ENCODE measurements at places on chromosomes 1 and 21. TPM values are rescaled to one million over a fixed set of nuclear protein-coding genes. Genes with fewer than 3 reads are reported as not detected.

Gene DMBX1
- not detected for total RNA-seq

Gene RIPPLY3
- total RNA-seq, result not detected

GRCh38 chr1:46823151-46823550 lies 24.3 kb downstream of the CYP4B1 start:
- no peaks in the 10 kb centered on the region for H3K27me3 ChIP-seq
- DNase-seq, result no peak
- no peaks in the 10 kb centered on the region for H3K36me3 ChIP-seq
- H3K4me3 ChIP-seq, result no peak overlapping the region
- H3K4me1 ChIP-seq, result no peaks in the 10 kb centered on the region
- no peak overlapping the region for H3K27ac ChIP-seq

DNA sequence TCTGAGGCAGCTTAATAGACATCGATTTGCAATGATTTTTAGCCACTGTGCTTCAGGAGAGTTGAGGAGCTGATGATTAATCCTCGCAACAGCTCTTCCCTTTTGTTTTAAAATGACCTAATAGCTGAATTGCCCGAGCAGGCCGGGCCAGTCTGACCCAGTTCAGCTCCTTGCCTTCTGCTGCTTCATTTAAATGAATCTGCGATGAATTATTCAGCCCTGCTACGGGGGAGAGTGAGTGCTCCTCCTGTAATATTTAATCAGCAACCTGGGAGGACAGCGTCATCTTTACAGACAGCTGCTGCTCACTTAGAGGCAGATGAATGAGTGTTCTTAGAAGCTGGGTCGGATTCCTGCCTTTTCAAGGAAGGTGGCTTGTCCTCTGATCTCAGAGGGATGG lies 325.1 kb downstream of the CAMTA1 start:
- no peaks in the 10 kb centered on the region for H3K36me3 ChIP-seq
- H3K27ac ChIP-seq, result no peak overlapping the region
- no peak for DNase-seq
- H3K27me3 ChIP-seq, result peaks cover 4% of the 10 kb centered on the region

DNA sequence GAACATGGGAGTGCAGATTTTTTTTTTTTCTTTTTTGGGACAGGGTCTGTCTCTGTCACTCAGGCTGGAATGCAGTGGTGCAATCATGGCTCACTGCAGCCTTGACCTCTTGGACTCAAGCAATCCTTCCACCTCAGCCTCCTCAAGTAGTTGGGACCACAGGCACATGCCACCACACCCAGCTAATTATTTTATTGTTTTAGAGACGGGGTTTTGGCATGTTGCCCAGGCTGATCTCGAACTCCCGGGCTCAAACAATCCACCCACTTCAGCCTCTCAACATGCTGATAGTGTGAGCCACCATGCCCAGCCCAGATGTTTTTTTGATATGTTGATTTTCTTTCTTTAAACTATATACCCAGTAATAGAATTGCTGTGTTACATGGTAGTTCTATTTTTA lies 57.7 kb downstream of the RGSL1 start:
- no peak overlapping the region for H3K4me3 ChIP-seq
- H3K4me1 ChIP-seq, result no peaks in the 10 kb centered on the region
- no peak for DNase-seq
- no peaks in the 10 kb centered on the region for H3K27me3 ChIP-seq
- H3K27ac ChIP-seq, result no peak overlapping the region

DNA sequence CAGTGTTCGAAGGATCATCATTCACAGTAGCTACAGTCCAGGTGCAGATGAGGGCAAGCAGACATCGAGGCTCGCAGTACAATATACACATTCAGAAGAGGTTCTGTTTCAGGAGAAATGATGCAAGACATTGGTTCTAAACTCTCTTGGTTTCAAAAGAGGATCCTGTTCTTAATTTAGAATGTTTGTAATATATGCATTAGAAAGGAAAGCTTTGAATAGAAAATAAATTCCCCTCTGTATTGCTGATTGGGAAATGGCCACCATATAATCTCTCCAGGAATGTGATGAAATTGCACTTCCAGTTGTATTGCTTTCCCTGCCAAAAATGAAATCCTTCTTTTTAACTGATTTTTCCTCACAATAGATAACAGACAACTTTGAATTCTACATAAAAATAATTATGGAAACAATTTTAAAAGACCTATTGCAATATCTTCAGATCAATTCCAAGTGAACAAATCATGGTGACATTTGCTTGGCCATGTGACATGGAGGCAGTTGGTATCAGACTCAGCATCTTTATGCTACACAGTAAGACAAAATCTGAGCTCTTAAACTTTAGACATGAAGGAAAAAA lies 27.6 kb upstream of the SIPA1L2 start:
- H3K36me3 ChIP-seq, result no peaks in the 10 kb centered on the region
- H3K4me1 ChIP-seq, result no peaks in the 10 kb centered on the region
- H3K27ac ChIP-seq, result no peak overlapping the region
- DNase-seq, result no peak
- H3K4me3 ChIP-seq, result no peak overlapping the region

- no peaks in the 10 kb centered on the region for H3K27me3 ChIP-seq
- no peak overlapping the region for H3K27ac ChIP-seq
- no peaks in the 10 kb centered on the region for H3K4me1 ChIP-seq
Measured at GRCh38 chr1:159983681-159984080, 29.6 kb upstream of the SLAMF9 start.

GRCh38 chr1:117146575-117147340 lies 25.2 kb upstream of the TRIM45 start:
- no peak overlapping the region for H3K4me3 ChIP-seq
- no peaks in the 10 kb centered on the region for H3K4me1 ChIP-seq
- H3K36me3 ChIP-seq, result no peaks in the 10 kb centered on the region
- no peak overlapping the region for H3K27ac ChIP-seq
- no peak for DNase-seq

- peak within 1 kb of the TSS; percentile 88 for H3K27ac ChIP-seq
- peaks cover 17% of the 10 kb centered on the region for H3K4me1 ChIP-seq
- no peak within 1 kb of the TSS for H3K4me3 ChIP-seq
- no peaks in the 10 kb centered on the region for H3K27me3 ChIP-seq
Measured at GRCh38 chr1:19814681-19815503, at the start of gene RNF186. Gene RNF186 (minus strand): TSS chr1:19815283. CDS start chr1:19815101, 182 bp downstream.

GRCh38 chr1:8633741-8634501 lies 183.5 kb downstream of the RERE start:
- no peaks in the 10 kb centered on the region for H3K36me3 ChIP-seq
- peaks cover 12% of the 10 kb centered on the region for H3K4me1 ChIP-seq
- no peak overlapping the region for H3K27ac ChIP-seq
- no peaks in the 10 kb centered on the region for H3K27me3 ChIP-seq
- no peak for DNase-seq
- H3K4me3 ChIP-seq, result no peak overlapping the region

- no peak for DNase-seq
- no peak overlapping the region for H3K27ac ChIP-seq
- H3K27me3 ChIP-seq, result no peaks in the 10 kb centered on the region
- no peaks in the 10 kb centered on the region for H3K4me1 ChIP-seq
Measured at GRCh38 chr1:183996396-183996795, 41.1 kb downstream of the COLGALT2 start.

DNA sequence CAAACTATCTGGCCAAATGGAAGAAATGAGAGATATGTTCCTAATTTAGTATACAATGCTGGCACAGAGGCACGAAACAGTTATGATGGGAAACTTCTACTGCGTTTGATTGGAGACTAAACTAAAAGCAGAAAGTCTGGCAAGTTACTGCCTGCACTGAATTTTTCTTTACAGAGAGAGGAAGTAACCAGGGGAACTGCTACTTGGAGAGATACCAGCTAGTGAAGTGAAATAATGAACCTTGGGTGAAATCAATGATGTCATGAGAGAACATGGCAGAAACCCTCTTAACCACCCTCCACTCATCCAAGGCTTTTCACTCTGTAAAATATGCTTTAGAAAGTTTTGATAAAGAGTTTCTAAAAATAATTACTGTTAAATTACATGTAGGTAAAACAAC lies 29.3 kb downstream of the NIBAN1 start:
- H3K27ac ChIP-seq, result peak overlapping the region; percentile 64
- DNase-seq, result peak; percentile 55
- no peak overlapping the region for H3K4me3 ChIP-seq
- H3K4me1 ChIP-seq, result peaks cover 47% of the 10 kb centered on the region

DNA sequence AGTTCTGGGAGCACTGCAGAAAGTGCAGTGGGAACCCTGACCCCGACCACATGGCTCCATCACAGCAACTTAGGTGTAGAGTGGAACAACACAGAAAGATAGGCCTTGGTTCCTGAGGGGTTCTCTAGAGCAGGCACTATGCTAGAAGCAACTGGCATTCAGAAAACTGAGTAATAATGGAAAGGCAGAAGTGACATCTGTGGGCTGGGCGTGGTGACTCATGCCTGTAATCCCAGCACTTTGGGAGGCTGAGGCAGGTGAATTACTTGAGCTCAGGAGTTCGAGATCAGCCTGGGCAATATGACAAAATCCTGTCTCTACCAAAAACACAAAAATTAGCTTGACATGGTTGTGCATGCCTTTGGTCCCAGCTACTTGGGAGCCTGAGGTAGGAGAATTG lies 5.3 kb downstream of the MRPS15 start:
- H3K4me1 ChIP-seq, result peaks cover 40% of the 10 kb centered on the region
- H3K4me3 ChIP-seq, result no peak overlapping the region
- H3K36me3 ChIP-seq, result peaks cover 51% of the 10 kb centered on the region
- H3K27ac ChIP-seq, result no peak overlapping the region

Measured in stomach (tissue), 19 donors.